ENCODE measurements at places on chromosomes 2 and 18. TPM values are rescaled to one million over a fixed set of nuclear protein-coding genes. Genes with fewer than 3 reads are reported as not detected.

The PROKR1 gene
- total RNA-seq = not detected

The AQP12B gene
- not detected for total RNA-seq

DNA sequence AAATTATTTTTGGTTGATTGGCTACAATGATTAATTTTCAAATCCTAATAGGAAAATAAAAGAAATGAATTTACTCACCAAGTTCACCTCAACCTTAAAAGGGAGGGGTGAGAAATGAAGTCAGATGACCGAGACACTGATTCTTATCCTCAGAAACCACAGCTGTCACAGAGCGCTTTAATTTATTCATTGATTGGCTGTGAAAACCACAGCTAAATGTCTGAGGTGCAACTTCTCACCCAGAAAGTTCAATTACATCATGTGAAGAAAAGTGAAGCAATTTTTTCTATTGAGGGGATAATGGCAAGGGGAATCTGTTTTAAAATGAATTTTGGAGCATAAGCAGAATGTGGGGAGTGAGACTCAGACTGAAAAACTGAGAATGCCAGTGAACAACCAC, 128.4 kb downstream of the RNF152 start:
- H3K27me3 ChIP-seq = no peaks in the 10 kb centered on the region
- H3K36me3 ChIP-seq = no peaks in the 10 kb centered on the region
- no peak overlapping the region for H3K4me3 ChIP-seq
- no peak overlapping the region for H3K27ac ChIP-seq

DNA sequence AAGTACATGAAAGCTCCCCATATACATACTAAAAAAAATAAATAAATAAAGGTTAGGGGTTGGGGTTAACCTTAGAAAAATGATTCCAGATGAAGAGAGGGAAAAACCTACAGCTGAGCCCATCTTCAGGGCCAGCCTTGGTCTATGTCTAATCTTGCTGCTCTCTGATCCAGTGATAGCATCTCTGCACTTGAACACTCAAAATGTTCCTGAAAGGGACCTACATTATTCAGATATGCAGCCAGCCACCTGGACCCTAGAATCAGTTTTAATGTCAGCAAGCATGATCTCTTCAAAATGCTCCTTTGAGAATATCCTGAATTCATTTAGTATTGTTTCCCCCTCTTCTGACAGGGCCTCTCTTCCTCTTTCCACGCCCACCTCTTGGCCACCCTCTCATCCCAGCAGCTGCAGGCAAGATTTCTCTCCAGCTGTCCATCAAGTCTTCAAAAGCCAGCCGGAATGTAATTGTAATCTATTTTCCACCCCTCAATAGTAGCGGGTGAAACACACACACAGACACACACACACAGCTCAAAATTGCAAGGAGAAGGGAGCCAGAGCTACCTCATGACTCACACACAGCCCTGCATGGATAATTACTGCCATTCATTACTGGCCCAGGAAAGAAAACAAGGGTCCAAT, 135.5 kb downstream of the MYO3B start:
- no peaks in the 10 kb centered on the region for H3K27me3 ChIP-seq
- no peak overlapping the region for H3K4me3 ChIP-seq
- DNase-seq = no peak
- no peaks in the 10 kb centered on the region for H3K4me1 ChIP-seq
- no peaks in the 10 kb centered on the region for H3K36me3 ChIP-seq

DNA sequence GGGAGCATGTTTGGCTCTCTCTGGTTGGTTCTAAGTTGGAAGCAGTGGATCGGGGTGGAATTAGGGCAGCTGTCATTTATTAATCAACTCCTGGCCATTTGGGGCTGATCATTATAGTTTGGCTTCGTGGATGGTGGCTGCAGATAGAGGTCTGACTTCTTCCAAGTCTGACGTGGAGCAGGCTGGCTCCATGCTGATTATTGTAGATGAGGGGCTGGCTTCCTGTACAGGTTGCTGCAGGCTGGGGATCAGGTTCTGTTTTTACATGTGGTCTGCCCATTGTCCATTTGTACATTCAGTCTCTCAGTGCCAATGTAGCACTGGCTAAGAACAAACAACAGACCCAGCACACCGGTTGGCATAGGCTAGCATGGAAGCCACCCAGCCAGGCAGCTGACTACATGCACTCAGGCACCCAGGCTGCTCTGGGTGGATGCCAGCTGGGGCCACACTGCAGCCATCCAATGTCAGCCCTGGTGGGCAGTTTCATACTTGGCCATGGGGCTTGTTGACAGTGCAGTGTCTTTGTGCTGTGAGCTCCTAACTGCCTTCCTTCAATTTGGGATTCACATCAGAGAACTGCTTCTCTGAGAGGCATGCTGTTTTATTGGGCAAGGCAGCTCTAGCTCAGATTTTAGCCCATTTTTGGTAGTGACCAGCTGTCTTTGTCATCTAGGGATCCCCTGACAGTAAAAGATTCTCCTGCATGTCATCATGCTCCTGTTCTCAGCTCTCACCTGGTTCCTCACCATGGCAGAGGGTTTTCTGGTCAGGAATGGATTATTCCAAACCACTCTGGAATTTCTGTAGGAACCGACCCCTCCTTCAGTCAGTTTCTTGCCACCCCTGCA, 25.4 kb downstream of the NPAS2 start:
- no peak overlapping the region for H3K4me3 ChIP-seq
- no peaks in the 10 kb centered on the region for H3K27me3 ChIP-seq
- no peak overlapping the region for H3K27ac ChIP-seq
- no peak for DNase-seq
- H3K36me3 ChIP-seq = 0 out of 2 replicates have a peak, but pooled peaks cover 3% of the 10 kb centered on the region

DNA sequence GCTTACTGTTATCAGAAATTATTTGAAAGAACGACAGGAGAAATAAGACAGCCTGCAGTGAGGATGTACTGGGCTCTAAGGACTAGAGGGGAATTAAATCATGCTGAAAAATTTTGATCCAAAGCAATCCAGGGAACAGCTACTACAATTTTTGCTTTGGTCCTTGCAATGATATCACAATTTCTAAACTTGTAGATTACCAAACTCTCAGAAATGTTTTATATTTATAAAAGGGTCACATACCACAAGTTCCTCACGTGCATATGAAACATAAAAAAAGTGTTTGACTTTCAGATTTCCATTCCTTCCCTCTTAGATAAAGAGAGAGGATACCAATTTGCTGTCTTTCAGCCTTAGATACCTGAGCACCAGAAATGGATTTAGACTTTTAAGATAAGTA, 261.2 kb downstream of the STK39 start:
- no peaks in the 10 kb centered on the region for H3K27me3 ChIP-seq
- H3K4me1 ChIP-seq = no peaks in the 10 kb centered on the region
- no peak overlapping the region for H3K4me3 ChIP-seq
- no peaks in the 10 kb centered on the region for H3K36me3 ChIP-seq
- DNase-seq = no peak
- no peak overlapping the region for H3K27ac ChIP-seq

- no peaks in the 10 kb centered on the region for H3K27me3 ChIP-seq
- peaks cover 35% of the 10 kb centered on the region for H3K36me3 ChIP-seq
- no peak overlapping the region for H3K4me3 ChIP-seq
- no peak overlapping the region for H3K27ac ChIP-seq
Measured at GRCh38 chr2:62856228-62857040, 150.9 kb downstream of the EHBP1 start.

All from SJSA1 (cell line).